NCI-H1092 (cell line): ENCODE measurements at places on chromosomes 3 and 15.

DNA sequence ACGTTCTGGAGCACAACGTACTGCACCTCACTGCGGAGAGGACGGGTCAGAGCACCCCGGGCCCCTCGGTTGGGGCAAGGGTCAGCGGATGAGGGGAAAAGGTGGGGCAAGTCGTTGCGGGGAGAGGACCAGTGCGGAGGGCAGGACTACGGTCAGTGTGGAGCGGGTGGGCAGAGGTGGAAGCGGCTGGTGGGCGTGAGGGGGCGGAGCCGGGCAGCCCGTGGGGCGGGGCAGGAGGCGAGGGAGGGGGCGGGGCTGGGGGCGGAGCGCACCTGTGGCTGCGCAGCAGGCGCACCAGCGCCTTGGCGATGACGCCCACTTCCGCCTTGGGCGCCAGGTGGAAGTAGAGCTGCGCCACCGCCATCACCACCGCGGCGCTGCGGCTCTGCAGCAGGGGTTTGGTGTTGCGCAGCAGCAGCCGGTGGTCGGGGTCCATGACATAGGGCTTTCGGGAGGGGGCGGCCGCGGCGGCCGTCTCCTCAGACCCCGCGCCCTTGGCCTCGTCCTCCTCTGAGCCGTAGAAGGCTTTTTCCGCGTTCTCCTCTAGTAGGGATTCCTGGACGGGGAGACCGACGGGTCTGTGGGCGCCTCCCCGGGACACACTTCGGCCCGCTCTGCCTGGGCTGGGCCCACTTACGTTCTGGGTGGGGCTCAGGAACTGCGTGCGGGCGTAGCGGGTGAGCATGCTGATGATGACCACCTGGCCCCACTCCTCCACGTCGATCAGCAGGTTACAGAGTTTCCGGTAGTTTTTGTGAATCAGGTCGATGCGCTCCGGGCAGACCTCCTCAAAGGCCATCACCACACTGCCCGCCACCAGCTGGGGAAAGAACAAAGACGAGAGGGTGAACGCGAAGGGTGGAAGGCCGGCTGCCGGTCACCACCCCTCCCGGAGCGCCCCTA, 29.2 kb downstream of the AP3B2 start:
- peak; percentile 25 for DNase-seq

- DNase-seq, result no peak
Measured at GRCh38 chr15:66932634-66933024, 132.8 kb upstream of the SMAD3 start.

- no peak for DNase-seq
Measured at GRCh38 chr3:99475229-99475628, 163.2 kb upstream of the COL8A1 start.

DNA sequence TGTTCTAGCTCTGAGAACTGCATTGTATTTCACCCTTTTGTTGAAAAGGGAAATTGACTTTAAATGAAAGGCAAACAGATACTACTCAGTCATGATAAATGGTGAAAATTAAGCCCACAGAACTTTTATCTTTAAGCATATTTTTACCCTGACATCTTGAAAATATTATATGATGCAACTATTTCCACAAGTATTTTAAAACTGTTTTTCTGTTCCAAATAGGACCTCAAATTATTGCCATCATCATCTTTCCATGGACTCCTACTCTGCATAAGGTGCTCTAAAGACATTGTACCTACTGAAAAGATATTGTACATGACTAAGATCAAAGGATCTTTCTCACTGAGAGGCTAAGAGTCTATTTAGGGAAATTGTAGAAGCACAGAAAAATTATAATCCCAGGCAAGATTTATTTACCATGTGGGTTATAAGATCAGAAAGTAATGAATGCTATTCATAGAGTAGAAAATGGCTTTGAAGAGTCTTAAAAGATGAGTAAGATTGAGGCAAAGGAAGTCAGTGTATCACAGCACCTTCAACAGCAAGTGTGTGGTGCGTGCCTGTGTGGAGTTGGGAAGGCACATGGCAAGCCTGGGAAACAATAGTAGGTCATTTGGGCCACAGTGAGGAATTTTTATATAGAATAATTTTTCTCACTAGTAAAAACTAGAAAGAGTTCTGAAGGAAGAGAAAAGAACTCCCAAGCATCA, 68.8 kb downstream of the VGLL3 start:
- no peak for DNase-seq

GRCh38 chr3:32709346-32709745, 24.4 kb downstream of the CNOT10 start:
- DNase-seq, result no peak
